Right renal pelvis (tissue), 4 donors: ENCODE measurements at places on chromosomes 4 and X.

DNA sequence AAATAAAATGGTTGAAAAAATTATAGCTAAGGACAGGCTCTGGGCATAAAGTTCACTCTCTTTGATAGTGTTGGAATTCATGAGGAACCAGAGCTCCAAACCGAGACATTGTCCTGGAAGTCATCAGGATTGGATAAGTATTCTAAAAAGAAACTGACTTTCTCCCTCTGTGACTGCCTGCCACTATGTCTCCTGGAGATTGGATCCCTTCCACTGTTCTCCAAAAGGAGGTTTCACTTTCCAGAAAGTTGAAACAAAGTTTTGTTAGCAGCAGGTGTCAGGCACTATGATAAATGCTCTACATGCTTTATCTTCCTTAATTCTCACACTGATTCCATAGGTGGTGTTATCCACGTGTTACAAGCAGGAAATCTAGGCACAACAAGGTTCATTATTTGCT is 16.8 kb downstream of the BANK1 start:
- no peak for DNase-seq

DNA sequence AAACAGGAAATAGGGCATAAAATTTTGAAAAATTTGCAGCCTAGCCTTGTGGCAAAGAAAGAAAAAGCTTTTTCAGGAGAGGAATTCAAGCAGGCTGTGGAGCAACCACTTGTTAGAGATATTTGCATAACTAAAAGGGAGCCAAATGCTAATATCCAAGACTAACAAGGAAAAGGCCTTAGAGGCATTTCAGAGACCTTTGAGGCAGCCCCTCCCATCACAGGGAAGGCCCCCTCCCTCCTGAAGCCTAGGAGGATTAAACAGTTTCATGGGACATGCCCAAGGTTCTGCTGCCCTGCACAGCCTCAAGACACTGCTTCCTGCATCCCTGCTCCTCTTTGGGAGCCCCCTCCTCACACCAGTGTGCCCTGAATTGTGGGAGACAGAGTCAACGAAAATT is 275.4 kb upstream of the SFRP2 start:
- no peak for DNase-seq

DNA sequence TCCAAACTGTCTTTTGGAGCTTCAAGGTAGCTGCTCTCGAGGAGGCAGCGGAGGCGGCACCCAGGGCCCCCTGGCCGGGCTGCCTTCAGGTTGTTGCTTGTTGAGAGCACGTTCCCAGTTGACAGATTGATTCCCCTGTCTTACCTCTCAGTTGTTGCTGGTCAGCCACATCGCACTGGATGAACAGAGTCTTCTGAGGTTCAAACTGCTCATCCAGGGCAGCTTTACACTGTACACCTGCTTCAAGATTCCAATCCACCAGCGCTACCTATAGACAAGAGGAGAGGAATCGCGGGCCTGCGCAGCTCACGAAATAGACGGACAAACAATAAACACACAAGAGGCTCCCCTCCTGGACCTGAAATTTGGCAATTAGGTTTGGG is 497 bp downstream of the HPGD start:
- no peak for DNase-seq

- no peak for DNase-seq
Observed at GRCh38 chr4:26197018-26197779, 123.6 kb upstream of the RBPJ start.

- DNase-seq = no peak
Observed at GRCh38 chrX:37785569-37785968, 5.7 kb downstream of the CYBB start.

DNA sequence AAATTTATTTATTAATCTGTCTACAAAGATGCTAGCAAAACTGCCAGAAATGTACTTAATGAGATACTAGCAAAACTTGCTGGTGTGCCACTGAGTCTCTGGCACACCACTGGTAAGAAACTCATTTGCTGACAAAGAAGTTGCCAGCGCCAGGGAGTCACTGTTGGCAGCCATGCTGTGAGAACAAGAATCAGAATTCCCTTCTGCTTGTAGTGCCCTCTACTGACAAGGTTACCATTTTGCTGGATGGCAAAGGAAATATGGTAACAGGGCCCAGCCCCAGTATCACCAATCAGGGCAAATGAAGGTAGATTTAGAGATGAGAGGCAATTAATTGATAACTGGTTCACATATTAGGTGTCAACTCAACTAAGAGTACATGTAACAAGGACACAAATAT is 750.1 kb upstream of the ADGRL3 start:
- no peak for DNase-seq

GRCh38 chr4:42436928-42437565 is 39.8 kb downstream of the SHISA3 start:
- DNase-seq = no peak

DNA sequence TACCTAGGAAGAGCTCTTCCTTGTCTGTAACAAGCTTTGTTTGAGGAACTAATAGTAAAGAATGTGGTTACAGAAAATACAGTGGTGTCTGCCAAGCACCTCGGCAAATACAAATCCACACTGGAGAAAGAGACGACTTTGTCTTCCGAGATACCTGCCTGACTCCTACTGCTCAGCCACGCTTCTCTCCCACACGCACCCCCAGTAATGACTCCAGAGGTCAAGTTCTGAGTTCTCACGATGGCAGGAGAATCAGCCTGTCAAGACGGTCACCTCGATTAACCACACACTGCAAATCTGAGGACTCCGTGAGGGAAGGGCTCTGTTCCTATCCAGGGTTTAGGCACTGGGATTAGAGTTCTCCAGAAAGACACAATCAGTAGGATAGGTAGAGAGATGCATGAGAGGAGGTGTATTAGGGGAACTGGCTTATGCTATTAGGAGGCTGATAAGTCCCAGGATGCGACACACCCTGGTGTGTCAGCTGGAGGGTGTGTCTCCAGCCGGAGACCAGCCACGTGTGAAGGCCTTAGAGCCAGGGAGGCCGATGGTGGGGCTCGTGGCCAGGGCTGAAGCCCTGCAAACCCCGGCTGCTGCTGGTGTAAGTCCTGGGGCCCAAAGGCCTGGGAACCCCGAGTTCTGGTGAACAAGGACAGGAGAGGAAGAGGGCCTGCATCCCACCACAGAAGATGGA is 8.4 kb upstream of the TRIML2 start:
- no peak for DNase-seq

GRCh38 chrX:124829930-124830329 is 483.6 kb downstream of the SH2D1A start:
- no peak for DNase-seq

- DNase-seq = no peak
Observed at GRCh38 chr4:48205107-48205506, 64.5 kb downstream of the TEC start.
